ENCODE measurements at places on chromosomes 7 and 10. TPM values are rescaled to one million over a fixed set of nuclear protein-coding genes. Genes with fewer than 3 reads are reported as not detected.

Gene LRWD1
- total RNA-seq: 55.2 TPM

Gene H2BK1
- not detected for total RNA-seq

Gene HACD1
- total RNA-seq: 34.1 TPM

Gene BAIAP2L1
- 38.3 TPM for total RNA-seq

Gene APBB1IP
- 0.14 TPM for total RNA-seq

Gene UNC5B
- 31.2 TPM for total RNA-seq

Gene GPR26
- 0.07 TPM for total RNA-seq

Gene PDE6C
- not detected for total RNA-seq

DNA sequence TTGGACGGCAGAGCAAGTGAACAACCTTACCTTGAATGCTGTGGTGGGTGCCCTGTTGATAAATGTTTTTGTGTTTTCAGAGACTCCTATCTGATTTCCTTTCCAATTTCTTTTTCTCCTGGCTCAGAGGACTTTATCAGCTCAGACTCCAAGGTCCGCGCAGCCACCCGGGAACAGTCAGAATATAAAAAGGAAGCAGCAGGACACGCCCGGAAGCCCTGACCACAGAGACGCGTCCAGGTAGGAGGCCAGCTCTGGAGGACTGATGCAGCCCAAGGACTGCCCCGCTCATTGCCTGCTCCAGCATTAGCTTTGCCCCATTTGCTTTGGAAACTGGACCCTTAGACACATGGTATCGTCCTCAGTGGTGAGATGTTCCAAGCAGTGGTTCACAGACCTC, 61.3 kb downstream of the TACC2 start:
- H3K27ac ChIP-seq: no peak overlapping the region
- no peak overlapping the region for H3K4me3 ChIP-seq
- DNase-seq: no peak

GRCh38 chr7:19705663-19706062, 3.2 kb downstream of the POLR1F start:
- H3K4me1 ChIP-seq: peaks cover 19% of the 10 kb centered on the region
- DNase-seq: peak; percentile 61
- no peak overlapping the region for H3K27ac ChIP-seq
- 0 out of 2 replicates have a peak overlapping the region, but pooled peaks have one; percentile 6 for H3K4me3 ChIP-seq
- H3K27me3 ChIP-seq: no peaks in the 10 kb centered on the region

DNA sequence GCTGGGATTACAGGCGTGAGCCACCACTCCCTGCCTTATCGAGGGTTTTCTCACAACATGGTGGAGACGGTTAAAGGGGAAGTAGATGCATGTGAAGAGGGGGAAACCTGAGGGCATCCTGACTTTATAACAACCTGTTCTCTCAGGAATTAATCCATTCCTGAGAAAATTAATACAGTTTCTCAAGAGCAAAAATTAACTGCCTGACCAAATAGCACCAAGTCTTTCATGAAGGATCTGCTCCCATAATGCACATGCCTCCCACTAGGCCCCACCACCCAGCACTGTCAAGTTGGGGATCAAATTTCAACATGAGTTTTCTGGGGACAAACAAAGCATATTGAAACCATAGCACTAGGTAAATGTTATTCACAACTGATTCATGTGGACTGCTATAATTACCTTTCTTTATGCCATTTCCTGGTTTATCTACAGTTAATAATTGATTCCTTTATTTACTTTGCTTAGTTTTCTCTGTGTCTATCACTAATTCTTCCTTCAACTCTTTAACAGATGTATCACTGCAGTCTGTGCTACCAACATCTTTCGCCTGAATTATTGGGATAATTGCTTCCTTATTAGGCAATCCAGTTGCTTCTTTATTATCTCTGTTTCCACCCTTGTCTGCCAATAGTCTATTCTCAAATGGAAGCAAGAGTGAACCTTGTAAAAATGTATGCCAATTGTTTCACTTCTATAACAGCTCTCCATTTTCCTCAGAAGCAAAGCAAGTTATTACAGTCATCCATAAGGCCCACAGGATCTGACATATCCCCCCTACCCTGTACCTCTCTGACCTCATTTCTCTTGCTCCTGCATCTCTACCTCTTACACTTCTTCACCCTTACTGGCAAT, 12.9 kb upstream of the MICU1 start:
- H3K4me1 ChIP-seq: no peaks in the 10 kb centered on the region
- no peaks in the 10 kb centered on the region for H3K36me3 ChIP-seq
- no peak overlapping the region for H3K27ac ChIP-seq
- no peak overlapping the region for H3K4me3 ChIP-seq

DNA sequence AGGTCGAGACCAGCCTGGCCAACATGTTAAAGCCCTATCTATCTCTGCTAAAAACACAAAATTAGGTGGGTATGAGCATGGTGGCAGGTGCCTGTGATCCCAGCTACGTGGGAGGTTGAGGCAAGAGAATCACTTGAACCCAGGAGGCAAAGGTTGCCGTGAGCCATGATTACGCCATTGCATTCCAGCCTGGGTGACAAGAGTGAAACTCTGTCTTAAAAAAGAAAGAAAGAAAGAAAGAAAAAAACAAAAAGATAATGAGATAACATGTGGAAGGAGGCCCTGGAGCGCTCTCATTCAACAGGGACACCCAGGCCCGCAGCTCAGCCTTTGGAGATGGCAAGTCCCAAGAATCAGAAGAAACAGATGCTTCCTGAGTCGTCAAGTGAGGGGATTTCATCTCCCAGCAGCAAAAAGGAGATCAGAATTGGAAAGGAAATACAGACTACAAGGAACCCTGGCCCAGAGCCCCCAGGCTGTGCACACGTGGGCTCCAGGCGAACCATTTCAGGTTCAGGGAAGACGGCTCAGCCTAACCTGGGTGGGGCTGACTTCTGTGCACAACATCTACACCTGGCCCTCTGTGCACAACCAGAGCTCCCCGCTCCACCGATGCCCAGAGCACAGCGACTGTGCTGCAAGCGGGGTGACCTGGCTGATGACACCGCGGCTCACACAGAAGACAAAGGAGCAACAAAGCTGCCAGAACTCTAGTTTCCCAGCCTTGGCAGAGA, 33.3 kb downstream of the GNA12 start:
- H3K4me3 ChIP-seq: no peak overlapping the region
- peaks cover 70% of the 10 kb centered on the region for H3K4me1 ChIP-seq
- H3K36me3 ChIP-seq: no peaks in the 10 kb centered on the region
- H3K27ac ChIP-seq: peak overlapping the region; percentile 85

- peak overlapping the region; percentile 94 for H3K27ac ChIP-seq
- H3K27me3 ChIP-seq: no peaks in the 10 kb centered on the region
- peaks cover 18% of the 10 kb centered on the region for H3K4me1 ChIP-seq
These were observed 234.6 kb upstream of the CCDC6 start for GRCh38 chr10:60140651-60141632.

GRCh38 chr10:115092555-115093285, 445 bp upstream of the ATRNL1 start:
- H3K36me3 ChIP-seq: no peaks in the 10 kb centered on the region
- peaks cover 39% of the 10 kb centered on the region for H3K4me1 ChIP-seq
- H3K27me3 ChIP-seq: peaks cover 30% of the 10 kb centered on the region
- peak; percentile 77 for DNase-seq
- peak overlapping the region; percentile 79 for H3K4me3 ChIP-seq

DNA sequence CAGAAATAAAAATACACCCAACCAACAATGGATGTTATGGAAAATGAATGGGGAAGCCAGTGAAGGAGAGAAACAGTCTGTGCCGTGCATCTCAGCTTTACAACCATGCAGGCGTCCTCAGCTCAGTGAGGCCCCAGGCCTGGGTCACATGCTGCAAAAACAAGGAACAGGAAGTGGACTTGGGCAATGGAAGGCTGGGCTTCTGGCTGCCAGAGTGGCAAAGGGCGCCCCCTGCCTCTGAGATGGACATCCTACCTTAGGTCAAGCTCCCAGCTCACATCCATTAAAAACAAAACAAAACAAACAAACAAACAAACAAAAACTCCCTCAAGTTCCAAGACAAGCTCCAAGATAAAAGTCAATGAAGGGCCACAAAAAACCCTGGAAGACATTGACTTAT, 54.7 kb upstream of the AFAP1L2 start:
- no peaks in the 10 kb centered on the region for H3K4me1 ChIP-seq
- H3K27me3 ChIP-seq: no peaks in the 10 kb centered on the region
- DNase-seq: peak; percentile 85
- H3K4me3 ChIP-seq: no peak overlapping the region
- H3K36me3 ChIP-seq: no peaks in the 10 kb centered on the region

- H3K27ac ChIP-seq: no peak overlapping the region
- H3K4me1 ChIP-seq: peaks cover 8% of the 10 kb centered on the region
- DNase-seq: no peak
- no peaks in the 10 kb centered on the region for H3K27me3 ChIP-seq
- no peaks in the 10 kb centered on the region for H3K36me3 ChIP-seq
These were observed 79.1 kb upstream of the NEUROD6 start for GRCh38 chr7:31419505-31420055.

DNA sequence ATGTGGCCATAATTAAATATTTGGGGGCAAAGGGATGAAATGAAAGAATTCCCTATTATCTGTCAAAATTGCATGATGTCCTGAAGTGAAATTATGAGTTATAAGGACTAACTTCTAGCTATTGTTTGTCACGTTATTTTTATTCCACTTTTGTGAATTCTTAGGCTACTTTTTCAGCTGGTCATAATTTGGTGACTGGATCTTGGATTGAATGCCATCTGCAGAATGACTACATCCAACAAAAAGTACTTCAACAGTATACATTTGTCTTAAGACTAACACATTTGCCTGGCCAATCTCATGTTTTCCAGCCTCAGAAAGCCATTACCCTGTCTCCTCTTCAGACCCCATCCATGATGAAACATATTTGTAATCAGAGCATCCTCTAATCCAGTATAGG, 48.1 kb upstream of the WNT16 start:
- H3K36me3 ChIP-seq: peaks cover 5% of the 10 kb centered on the region
- H3K4me3 ChIP-seq: no peak overlapping the region
- no peak for DNase-seq
- H3K27ac ChIP-seq: no peak overlapping the region

DNA sequence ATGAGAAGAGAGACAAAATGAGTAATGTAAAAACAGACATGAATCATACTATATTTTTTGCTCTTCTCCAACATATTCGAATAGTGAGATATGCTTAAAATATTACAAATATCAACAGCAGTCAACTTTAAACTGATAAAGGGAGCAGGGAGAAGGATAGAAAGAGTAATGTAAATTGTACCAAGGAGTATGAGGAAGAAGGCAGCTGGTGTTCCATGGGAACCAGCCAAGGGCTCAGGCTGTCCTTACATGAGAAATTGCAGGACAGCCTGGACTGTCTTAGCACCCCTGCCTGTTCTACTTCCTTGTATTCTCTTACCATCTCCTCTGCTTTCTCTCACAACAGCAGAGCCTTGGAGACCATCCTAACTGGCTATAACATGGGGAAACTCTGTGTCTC, 128.7 kb downstream of the TSPAN12 start:
- no peak for DNase-seq
- H3K36me3 ChIP-seq: no peaks in the 10 kb centered on the region
- no peak overlapping the region for H3K4me3 ChIP-seq
- no peak overlapping the region for H3K27ac ChIP-seq

DNA sequence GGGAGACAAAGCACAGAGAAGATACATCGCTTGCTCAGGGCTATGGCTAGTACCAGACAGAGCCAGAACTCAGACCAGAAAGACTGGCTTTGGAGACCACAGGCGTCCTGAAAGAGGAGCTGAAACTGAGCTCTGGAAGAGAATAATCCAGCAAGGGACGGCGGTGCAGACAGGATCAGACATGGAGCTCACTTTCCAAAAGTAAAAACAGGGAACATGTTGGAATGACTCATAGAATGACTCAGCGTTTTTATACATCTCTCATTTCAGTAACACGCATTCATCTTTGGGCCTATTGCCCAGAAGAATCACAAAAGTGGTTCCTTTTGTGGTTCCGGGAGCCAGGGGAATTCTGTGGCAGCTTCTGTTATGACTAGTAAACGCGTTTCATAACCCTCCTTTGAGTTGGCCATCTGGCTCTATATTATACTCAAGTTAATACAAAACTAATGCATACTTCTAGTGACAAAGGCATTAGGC, 37.2 kb downstream of the PLEKHS1 start:
- no peak overlapping the region for H3K27ac ChIP-seq
- DNase-seq: no peak
- H3K36me3 ChIP-seq: no peaks in the 10 kb centered on the region
- no peak overlapping the region for H3K4me3 ChIP-seq

DNA sequence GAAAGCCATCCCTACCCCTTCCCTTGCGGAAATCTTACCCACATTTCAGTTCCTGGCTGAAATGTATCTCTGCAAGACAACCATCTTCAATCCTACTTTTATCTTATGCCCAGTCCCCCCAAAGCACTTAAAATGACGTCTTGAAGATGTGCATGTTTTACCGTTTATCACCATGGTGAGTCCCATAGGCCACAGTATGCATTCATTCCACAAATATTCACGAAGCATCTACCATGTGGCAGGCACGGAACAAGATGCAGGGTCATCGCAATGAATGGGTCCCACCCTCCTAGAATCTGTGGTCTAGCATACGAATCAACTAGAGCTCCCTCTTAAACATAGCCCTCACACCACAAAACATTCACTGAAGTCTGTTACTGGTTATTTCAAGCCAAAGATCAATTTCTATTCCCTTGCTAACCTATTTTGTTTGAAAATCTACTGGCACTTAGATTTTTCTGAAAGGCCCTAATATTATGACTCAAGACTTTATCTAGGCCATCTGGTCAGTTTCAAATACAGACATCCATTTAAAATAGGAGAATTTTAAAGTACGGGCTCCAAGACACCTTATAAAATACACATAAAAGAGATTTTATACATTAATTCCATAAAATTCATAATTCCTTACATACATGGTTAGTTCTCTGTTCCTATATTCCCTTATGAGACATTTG, 99.4 kb downstream of the PARD3 start:
- no peak overlapping the region for H3K4me3 ChIP-seq
- DNase-seq: no peak
- H3K36me3 ChIP-seq: no peaks in the 10 kb centered on the region
- H3K27ac ChIP-seq: no peak overlapping the region
- no peaks in the 10 kb centered on the region for H3K27me3 ChIP-seq

DNA sequence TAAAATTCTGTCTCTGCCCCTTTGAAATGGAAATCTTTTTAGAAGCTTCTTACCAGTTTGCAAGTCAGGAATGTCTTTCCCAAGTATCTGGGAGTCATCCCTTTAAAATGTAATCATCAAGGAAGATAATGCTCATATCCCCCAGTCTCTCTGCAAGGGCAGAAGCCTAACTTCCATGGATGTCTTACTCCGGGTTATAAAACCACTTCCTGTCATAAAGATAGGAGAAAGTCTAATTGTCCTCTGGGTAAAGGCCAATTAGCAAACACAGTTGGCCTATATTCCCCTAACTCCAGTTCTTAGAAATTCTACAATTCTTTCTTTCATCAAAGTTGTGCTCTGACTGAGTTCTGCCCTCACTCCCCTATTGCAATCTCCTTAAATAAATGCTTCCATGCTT, 1631.5 kb upstream of the LRRTM3 start:
- DNase-seq: peak; percentile 30
- H3K27ac ChIP-seq: no peak overlapping the region
- H3K36me3 ChIP-seq: no peaks in the 10 kb centered on the region
- peaks cover 12% of the 10 kb centered on the region for H3K4me1 ChIP-seq
- H3K4me3 ChIP-seq: no peak overlapping the region

GRCh38 chr7:151999424-152000090, 25.9 kb upstream of the GALNT11 start:
- H3K27me3 ChIP-seq: no peaks in the 10 kb centered on the region
- DNase-seq: no peak
- no peak overlapping the region for H3K4me3 ChIP-seq
- no peak overlapping the region for H3K27ac ChIP-seq
- H3K36me3 ChIP-seq: no peaks in the 10 kb centered on the region
